ENCODE measurements at places on chromosomes 7 and 10.

DNA sequence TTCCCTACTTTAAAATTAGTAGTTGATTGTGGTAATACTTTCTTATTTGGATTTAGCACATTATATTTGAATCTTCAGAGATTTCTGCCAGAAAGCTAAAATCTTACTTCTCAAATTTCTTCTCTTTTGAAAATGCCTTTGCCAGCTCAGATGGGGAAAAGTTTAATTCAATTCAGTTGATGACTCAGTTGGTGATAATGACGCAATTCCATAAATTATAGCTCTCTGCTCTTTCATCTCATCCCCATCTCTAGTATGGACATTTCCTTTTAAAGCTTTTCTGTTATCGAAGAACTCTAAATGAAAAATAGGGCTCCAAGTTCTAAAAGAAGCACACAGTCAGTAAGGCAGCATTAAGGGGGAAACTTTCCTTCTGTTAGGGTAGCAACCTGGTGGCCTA, 25.5 kb downstream of the RNLS start:
- no peak for DNase-seq

GRCh38 chr10:95818668-95819067, 62.7 kb downstream of the ENTPD1 start:
- DNase-seq, result no peak

GRCh38 chr7:112238852-112239610, 32.5 kb downstream of the ZNF277 start:
- no peak for DNase-seq

- DNase-seq, result no peak
Observed at GRCh38 chr7:34389332-34390078, 268.5 kb upstream of the NPSR1 start.

GRCh38 chr7:127912901-127913300, 118.3 kb downstream of the LRRC4 start:
- no peak for DNase-seq

- no peak for DNase-seq
Observed at GRCh38 chr10:36094096-36094495, 452.0 kb upstream of the FZD8 start.

- DNase-seq, result no peak
Observed at GRCh38 chr7:105637755-105638154, 56.5 kb upstream of the EFCAB10 start.

DNA sequence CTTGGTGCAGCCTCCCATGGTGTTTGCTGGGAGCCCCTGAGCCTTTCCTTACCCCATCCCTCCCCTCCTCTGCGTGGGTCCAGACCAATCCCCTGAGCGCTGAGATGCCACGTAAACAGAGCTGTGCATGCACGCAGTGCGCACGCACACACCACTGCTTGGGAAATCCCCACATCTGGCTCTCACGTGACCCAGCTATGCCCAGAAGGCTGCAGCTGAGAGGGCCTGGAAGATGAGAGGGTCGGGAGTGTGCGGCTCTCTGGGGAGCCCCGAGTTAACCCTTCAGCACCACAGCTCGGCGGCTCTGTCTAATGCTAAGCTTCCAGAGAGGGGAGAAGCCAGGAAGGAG, 177.2 kb downstream of the SH3PXD2A start:
- peak; percentile 83 for DNase-seq

- no peak for DNase-seq
Observed at GRCh38 chr10:116608686-116609594, 11.8 kb upstream of the PNLIPRP2 start.

GRCh38 chr10:47268696-47269095, 31.3 kb upstream of the GDF10 start:
- no peak for DNase-seq

DNA sequence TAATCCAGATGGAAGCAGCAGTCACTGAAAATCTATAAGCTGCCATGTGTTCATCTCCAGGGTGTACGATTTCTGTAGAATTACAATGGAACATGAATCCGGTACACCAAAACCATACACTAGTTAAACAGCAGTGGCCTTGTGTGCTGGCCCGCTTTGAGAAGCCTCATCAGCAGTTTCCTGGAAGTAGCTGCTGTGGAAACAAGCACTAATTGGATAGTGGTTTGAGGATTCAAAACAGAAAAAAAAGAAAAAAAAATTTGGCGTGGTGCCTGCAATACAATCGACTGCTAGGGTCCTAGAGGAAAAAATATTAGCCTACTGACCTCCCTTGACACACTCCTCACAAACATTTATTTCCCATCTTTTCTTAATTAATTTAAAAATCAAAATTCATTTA, 545.9 kb downstream of the SORCS1 start:
- no peak for DNase-seq

- DNase-seq, result no peak
Observed at GRCh38 chr7:1192171-1192676, 32.2 kb upstream of the ZFAND2A start.

DNA sequence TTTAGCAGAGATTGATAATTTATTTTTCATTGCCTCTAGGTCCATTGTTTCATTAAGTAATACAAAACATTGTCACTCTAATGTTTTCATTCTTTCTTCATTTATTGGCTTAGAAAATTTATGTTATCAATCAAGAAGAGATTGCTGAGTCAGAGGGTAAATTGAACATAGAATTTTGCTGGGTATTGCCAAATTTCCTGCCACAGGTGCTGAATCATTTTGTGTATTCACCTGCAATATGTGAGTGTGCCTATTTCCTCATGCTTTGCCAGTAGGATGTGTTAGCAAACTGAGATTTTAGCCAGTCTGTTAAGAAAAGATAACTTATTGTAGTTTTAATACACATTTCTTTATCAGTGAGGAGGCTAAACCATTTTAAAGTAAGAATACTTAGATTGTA, 38.0 kb downstream of the MARCHF5 start:
- no peak for DNase-seq

DNA sequence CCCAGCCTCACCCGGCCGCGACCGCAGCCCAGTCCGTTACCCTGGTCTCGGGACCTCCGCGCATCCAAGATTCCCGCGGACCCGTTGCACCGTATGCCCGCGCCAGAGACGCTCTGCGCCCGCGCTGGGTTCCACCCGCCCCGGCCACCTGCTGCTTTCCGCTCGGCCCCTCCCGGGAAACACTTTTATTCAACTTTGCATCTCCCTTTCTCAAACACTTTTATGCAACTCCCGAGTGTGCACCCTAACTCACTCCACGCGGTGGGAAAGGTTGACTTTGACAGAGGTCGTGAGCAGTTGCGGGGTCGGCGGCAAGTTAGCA, at the start of gene ODAD2:
TSS of gene ODAD2 (minus strand) at position 126 of the 322 bp plus-strand sequence. CDS start 3,937 bp downstream, outside the sequence.
- DNase-seq, result no peak

DNA sequence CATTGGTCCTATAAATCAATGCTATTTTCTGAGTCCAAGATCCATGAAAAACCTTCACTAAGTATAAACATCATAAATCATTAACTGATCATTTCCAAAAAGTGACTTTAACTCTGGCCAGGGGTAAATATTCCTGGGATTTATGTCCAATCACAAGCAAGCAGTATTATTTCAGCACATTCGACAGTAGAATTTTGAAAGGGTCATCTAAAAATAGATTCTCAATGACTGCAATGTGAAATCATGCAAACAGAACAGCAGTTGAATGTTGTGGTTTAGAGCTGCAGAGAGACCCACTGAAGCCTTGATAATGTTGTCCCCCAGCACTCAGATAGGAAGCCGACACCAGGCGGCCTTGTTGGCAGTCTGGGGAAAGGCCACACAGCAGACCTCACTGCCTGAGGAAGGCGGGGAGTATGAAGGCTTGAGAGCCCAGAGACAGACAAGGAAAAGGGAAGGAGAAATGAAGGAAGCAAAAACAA, 38.1 kb downstream of the FAM107B start:
- DNase-seq, result no peak

DNA sequence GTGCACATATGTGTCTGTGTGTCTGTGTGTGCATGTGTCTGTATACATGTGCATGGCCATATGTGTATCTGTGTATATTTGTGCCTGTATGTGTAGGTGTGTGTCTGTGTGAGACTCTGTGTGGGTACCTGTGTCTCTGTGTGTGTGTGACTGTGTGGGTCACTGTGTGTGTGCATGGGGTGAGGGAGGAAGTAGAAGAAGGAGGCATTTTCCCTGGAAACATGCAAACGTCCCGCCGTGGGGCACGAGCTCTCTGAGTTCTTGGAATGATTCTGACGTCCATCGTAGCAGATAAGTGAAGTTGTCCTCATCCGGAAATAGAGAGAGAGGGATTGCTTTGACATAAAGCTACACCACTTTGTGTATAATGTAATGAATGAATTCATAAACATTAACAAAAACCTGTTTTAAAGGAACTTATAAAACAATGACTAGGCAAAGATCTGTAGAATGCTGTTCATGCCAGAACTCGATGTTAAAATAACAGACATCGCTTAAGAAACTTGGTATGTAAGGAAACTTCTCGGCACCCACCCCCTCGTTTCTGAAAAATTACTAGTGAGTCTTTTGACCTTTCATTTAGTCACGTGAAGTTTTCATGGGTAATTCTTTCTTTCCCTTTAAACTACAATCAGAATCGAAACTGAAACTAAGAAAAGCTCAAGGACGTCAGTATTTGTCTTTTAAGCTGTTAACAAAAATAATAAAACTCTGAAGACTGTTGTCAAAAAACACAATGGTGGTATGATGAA, 43.6 kb upstream of the KLF6 start:
- peak; percentile 44 for DNase-seq

DNA sequence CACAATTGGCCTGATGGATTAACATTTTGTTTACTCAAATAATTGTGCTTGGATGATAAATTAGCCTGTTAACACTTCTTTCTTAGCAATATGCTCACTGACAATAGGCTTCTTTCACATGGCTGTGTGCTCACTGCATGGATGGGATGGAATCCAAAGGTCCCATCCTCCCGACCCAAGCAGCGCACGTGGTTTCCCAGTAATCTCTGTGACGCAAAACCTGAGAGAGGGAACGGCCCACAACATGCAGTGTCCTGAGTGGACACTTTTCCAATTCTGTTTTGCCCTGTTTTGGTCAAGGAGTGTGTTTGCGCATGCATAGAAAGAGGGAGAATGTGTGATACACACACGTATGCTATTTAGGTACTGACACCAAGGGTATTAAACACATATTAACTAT, 42.1 kb upstream of the RASGEF1A start:
- DNase-seq, result no peak

GRCh38 chr7:16921644-16922257, 40.0 kb upstream of the AGR3 start:
- no peak for DNase-seq

DNA sequence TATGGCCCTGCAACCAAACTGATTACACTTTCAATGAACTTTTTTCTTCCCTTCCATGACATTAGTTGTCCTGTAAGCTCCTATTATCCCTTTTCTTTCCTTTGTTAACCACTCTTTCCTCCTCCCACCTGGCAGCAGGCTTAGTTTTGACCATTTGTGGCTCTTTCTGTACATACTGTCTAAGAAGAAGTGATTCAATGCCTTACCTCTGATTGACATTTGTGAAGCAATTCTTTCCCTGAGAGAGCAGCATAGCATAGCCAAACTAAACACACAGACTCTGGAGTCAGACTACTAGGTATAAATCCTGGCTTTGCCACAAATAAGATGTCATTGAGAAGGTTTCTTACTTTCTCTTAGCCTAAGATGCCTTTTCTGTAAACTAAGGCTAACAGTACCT, 48.9 kb downstream of the AHR start:
- no peak for DNase-seq

- DNase-seq, result no peak
Observed at GRCh38 chr7:94394437-94395140, at the start of gene COL1A2. Gene COL1A2 (plus strand): TSS chr7:94394895. CDS start chr7:94395032, 137 bp downstream.

- no peak for DNase-seq
Observed at GRCh38 chr10:75233444-75234016, 2.2 kb downstream of the COMTD1 start.

DNA sequence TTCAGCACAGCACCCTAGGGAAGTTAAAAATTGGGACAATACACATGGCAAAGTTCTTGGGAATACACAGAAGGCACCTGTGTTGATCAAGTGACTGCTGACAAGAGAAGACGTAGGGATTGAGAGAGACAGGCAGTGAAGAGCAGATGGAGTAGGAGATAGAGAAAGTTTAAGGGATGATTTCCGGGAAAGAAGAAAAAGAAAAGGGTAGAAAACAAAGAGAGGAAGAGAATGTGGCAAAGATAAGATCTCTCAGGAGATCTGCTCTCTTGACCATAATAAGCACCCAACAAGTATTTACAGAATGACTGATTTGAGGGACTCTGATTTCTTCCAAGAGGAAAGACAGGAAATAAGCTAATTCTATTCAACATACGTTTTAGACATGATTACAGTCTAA, 15.1 kb upstream of the RALA start:
- DNase-seq, result no peak

DNA sequence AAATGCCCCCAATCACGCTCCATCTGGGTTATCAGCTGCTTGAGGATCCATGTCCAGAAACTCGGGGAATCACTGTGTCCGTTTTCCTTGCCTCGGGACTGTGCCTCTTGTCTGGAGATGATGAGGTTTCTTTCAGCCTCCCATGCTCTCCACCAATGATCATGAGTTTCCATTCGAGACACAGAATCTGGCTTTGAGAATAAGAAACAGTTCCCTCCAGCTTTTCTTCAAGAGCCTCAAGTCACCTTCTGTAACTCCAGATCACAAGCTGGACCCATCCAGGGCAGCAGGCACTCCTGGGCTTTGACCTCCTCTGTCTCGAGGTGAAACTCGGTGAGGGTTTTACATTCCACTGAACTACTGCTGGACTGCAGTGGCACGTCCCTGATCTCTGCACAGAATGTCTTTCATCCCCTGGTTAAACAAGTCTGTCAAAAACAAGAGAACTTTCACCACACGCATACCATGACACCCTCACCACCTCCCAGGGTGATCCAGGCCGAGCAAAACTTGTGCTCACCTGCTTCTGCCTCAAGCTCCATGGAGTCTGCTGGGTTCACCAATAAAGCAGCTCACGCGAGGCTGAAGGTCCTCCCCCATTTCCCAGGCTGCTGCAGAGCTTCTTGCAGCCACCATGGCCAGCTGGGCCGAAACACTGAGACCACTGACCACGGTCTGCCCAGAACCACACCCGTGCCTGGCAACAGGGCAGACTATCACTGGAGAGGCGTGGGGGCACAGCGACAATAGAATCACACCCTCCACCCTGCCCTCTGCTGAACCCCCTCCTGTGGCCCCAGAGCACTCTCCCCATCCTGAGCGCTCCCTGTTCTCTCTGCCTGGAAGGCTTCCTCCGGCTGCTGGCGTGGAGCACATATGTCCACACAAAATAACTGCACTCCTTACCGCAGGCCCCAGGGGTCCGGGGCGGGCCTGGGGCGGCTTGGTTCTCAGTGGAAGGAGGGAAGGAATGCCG, 25.1 kb downstream of the MAT1A start:
- DNase-seq, result no peak

DNA sequence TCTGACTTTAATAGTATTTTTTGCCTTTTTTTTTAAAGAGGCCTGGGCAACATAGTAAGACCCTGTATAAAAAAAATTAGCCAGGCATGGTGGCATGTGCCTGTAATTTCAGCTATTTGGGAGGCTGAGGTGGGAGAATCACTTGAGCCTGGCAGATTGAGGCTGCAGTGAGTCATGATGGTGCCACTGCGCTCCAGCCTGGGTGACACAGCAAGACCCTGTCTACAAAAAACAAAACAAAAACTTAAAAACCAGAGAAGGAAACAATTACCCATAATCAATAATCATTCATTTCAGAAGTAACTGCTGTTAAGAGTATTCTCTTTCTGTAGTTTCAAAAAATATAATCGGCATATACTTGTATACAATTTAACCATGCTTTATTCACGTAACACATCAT, 28.0 kb downstream of the VPS26A start:
- no peak for DNase-seq
